Fibroblast of skin of abdomen (primary cell): ENCODE measurements at places on chromosomes 6 and 20.

- DNase-seq, result peak; percentile 26
These were observed 10.7 kb upstream of the ULBP3 start for GRCh38 chr6:150079604-150080003.

GRCh38 chr6:168024951-168025510 lies 27.6 kb downstream of the KIF25 start:
- DNase-seq, result no peak

DNA sequence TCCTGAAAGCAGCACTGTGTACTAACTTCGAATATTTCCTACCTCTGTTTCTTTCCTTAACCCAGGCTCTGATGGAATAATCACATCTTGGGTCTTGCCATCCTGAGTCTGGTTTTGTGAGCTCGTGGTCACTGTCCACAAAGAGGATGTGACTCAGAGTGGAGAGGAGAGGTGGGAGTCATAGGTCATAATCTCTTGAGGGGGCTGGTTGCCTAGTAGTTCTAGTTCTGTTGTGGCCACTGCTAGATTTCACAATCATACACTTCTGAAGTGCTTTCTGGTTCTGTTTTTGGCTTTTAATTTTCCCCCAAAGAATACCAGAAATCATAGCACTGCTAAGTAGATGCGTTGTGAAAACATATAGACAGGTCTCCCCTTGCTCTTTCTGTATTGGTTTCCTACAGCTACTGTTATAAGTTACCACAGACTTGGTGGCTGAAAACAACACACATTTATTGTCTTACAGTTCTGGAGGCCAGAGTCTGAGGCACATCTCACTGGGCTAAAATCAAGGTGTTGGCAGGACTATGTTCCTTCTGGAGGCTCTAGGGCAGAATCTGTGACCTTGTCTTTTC lies 102.8 kb downstream of the NRSN1 start:
- DNase-seq, result peak; percentile 8

DNA sequence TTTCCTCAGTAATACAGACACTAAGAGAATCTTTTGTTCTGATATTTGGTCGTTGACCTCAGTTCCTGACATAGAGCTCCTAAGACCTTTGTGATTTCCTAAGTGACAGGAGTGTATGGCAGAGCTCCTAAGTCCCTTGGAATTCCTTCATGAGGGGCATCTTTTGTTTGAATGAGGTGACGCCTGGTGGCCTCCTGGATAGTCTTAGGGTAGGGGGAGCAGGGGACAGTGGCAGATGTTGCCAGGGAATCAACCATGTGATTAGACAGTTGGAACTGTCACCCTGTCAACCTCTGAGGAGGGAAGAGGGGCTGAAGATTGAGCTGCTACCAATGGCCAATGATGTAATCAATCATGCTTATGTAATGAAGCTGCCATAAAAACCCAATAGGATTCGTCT lies 67.0 kb downstream of the DST start:
- no peak for DNase-seq

DNA sequence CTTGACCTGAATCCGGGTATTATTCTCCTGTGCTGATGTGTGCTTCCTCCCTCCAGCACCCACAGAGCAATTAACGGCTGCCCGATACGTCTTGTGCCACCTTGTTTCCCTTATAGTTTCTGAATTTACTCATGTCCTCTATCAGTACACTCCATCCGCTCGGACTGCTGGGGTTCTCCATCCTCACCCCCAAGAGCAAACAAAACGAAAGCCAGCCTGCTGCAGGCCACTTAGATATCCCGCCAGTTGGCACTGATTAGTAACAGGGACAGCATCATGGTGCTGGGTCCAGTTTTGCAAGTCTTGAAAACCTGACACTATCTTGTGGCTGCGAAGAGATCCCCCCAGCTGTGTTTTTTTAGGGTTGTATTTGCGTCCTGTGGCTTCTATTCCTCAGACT lies 71.8 kb downstream of the SSR1 start:
- DNase-seq, result no peak

- no peak for DNase-seq
These were observed 4.7 kb downstream of the CDKAL1 start for GRCh38 chr6:20538907-20539306.
